ENCODE measurements at places on chromosomes 12 and 14.

DNA sequence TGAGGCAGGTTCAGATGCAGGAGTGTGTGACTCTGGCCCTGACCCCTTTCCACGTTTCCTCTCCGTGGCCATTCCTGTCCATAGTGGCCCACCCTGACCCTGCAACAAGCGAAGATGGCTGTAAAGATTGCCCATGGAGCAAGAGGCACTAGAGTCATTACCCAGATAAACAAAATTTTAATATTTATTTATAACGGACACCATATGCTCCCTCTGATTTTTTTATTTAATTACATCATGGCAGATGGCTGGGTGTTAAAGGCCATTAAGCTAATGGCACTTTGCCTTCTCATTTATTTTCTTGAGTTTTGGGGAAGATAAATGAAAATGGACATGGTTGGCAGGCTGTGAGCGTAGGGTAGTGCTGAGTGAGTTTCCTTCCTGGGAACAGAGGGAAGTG is 58.7 kb downstream of the WSCD2 start:
- DNase-seq = no peak

GRCh38 chr12:18239526-18239925 is 21.8 kb upstream of the PIK3C2G start:
- DNase-seq = peak; percentile 30

DNA sequence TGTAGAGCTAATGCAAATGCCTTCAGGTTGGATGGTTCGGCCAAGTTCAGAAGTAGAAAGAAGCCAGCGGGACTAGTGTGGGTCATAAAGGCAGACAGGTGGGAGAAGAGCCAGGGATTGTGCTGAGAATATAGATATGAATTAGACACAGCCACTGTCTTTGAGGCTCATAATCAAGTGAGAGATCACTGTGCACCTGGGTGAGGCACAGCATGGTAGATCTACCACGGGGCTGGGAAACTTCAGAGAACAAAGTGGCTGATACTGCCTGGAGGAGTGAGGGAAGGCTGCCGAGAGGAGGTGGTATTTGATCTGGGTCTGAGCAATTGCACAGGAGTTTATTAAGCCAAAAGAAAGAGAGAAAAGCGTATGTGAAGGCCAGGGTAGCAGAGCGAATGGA is 40.6 kb upstream of the CHST11 start:
- DNase-seq = no peak

DNA sequence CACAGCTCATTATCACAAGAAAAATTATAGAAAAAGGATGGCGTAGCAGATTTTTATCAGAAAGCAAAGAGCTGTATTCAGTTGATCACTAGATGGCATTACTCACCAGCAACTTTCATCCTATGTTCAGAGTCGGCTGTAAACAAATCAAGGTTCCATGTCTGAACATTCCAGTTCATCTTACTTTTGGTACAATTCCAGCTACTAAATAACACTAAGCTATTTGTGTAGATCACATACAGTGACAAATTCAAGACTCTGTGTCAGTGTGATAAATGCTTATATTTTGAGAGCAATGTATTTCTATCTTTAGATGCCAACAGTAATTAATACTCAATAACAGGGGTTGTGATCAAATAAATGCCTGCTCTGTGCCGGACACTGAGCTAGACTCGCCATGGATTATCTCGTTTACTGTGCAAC is 30.1 kb downstream of the NRDE2 start:
- DNase-seq = peak; percentile 65

DNA sequence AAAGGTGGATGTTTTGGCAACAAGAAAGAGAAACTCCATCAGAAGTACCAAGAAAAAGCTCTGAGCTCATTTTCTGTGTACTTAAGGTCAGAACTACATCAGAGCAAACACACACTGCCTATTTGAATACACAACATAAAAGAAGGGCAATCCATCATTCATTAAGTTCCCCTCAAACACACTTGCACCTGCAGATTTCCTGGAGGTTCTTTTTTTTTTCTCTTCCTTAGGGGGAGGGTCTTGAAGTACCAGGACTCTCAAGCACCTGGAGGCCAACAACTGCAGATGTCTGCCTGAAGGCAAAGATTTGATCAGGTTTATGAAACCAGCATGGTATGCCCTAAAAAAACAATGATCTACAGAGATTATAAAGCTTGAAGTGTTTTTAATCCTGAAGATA is 26.1 kb upstream of the PTHLH start:
- no peak for DNase-seq

DNA sequence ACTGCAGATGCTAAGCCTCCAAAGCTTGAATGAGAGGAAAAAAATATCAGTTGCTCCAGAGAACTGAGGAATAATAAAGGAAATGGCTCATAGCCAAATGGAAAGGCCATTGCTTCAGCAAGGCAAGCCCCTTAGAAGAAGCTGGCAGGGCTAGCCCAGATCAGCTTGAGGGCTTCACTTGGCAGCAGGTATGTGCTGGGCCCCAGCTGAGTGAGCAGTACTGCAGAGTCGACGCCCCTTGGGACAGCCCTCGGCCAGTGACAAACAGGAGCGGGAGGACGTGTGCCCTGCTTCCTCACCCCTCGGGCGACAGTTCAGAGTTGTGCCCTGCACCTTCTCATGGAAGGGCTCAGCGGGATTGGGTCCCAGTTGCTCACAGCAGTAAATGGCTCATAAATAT is 1031.2 kb upstream of the TMEM132C start:
- DNase-seq = no peak

DNA sequence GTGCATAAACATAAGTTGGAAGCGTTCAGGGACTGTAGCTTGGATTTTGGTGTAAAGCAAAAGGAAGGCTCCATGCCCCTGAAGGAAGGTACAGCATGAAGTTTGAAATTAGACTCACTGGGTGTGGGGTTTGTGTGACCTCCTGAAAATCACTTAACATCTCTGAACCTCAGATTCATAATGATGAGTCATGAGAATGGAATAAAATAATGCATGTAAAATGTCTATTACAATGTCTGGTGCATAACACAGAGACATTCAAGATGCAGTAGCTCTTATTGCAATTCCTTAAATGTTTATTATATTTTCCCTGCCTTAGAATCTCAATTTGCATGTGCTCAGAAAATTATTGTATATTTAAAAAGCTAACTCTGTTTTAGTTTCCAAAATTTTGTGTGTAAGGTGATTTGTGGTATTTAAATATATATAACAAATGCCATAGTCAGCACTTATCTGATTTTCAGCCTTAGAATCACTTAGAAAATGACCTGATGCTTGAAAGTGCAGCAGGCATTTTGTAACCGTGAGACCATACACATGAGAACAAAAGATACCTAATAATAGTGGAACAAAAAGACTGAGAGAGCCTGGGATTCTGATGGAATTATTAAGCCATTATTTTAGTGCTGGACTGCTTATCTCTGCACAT is 66.3 kb downstream of the E2F7 start:
- no peak for DNase-seq

DNA sequence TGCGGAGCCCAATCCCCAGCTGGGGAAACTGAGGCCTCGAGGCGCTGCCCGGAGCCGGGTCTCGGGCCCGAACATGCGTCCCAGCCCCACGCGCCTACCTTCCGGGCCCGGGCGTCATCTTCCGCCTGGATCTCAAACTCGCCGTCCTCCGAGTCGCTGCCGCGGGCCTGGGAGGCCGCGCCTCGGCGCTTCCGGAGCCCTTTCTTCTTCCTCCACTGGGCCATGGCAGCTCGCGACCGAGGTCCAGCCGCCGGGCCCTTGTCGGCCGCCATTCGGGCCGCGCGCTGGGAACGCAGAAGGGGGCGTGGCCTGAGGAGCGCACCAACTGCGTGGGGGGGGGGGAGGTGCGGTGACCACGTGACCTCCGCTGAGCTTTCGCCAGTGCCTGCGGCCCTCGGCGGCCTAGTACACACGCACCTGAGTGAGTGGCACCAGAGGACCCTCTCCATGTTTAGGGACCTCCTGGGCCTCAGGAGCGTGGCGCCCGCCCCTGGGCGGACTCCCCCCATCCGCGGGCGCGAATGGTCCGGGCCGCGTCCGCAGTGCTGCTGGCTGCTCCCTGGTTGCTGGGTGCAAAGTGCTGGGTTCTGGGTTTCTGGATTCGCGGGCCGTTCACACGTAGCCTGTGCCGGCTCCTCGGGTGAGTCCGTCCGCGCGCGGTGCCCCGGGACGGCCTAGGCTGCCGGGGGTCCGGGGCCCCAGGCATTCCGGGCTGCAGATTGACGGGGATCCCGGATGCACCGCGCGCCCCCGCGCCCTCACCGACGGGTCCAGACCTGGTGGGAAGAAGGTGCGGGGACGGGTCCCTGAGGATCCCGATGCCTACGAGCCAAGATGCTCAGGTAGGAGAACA is at the start of the genes DDX54 and RITA1:
DDX54 (minus strand) TSS at position 299 of the 853 bp plus-strand sequence; CDS start at position 272, 27 bp downstream.
RITA1 (plus strand) TSS at position 542 of the 853 bp plus-strand sequence. CDS start 1,026 bp downstream, outside the sequence.
- DNase-seq = peak; percentile 80

GRCh38 chr12:47807338-47807737 is 12.4 kb downstream of the HDAC7 start:
- no peak for DNase-seq

- DNase-seq = peak; percentile 41
Observed at GRCh38 chr14:53470351-53471043, 317.4 kb upstream of the DDHD1 start.

- no peak for DNase-seq
Observed at GRCh38 chr14:35549551-35549950, 15.6 kb downstream of the INSM2 start.

DNA sequence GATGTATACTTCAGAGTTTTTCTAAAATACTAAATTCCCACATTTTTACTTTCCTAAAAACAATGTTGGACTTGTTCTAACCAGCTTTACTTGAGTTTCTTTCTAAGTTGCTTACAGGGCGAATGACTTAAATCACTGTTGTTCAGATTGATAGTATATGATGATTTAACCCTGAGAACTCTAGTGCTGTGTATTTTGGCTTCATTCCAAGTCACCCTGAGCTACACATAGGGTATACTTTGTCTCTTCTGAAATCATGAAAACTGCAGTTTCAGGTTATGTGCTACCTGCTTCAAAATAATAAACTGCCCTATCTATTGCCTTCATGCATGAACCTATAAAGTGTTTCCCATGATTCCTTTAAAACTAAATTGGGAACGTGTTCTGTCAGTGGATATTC is 162.5 kb upstream of the PDE3A start:
- peak; percentile 2 for DNase-seq

- DNase-seq = peak; percentile 98
Observed at GRCh38 chr14:69543341-69544115, 31.1 kb downstream of the CCDC177 start.

GRCh38 chr12:119949145-119949544 is 39.9 kb upstream of the BICDL1 start:
- DNase-seq = no peak

DNA sequence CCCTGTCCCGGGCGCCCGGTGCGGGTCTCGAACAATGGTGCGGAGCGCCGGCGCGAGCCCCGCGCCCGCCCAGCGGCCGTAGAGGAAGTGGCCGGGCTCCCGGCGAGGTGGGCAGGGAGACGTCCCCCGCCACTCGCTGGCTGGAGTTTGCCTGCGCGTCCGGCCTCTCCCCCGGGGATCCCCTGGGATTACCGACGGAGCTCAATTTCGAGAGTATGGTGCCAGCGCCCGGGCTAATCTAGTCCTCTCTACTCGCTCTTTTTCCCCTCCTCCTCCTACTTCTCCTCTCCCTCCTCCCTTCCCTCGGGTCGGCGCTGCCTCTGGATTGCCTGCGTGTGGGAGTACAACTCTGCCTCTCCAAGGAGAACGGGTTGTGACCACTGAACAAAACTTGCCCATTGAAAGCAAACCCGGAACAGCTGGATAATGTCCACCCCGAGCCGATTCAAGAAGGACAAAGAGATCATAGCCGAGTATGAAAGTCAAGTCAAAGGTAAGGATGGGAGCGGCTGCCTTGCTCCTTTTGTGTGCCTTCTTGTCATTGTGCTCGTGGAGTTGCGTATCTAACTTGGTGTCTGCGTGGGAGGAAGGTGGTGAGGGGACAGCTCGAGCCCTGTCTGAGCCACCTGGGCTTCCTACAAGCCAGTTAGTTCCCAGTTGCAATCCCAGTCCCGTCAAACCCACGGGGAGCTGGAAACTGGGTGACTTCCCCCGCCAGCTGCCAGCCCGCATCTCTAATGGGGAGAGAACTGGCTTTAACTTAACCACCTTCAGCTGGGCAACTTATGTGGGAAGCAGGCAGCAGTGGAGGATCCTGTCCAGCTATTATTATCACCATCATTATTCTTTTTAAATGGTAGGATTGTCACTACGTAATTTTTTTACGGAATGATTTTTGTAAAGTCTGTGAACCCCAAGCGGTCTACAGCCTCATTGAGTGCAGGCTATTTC is at the start of gene SRGAP1:
SRGAP1 (plus strand) TSS at position 310 of the 951 bp plus-strand sequence; CDS start at position 427, 117 bp downstream.
- DNase-seq = peak; percentile 56

DNA sequence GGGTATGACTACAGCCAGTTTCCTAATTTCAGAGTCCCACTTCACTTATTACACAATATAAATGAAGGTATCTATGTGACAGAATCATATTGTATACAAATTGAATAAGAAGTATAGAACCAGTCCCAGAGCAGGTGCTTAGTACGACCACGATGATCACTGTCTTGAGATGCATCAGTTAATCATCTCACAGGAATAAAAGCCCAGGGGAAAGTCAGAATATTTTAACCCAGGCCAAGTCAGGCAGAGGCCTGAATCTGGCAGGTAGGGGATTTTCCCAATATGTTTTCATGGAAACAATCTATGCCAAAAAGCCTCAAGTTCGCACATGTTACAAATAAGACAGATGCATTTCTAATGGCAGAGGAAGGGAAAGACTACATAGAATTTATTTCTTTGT is 758.4 kb downstream of the BCL11B start:
- DNase-seq = peak; percentile 19

DNA sequence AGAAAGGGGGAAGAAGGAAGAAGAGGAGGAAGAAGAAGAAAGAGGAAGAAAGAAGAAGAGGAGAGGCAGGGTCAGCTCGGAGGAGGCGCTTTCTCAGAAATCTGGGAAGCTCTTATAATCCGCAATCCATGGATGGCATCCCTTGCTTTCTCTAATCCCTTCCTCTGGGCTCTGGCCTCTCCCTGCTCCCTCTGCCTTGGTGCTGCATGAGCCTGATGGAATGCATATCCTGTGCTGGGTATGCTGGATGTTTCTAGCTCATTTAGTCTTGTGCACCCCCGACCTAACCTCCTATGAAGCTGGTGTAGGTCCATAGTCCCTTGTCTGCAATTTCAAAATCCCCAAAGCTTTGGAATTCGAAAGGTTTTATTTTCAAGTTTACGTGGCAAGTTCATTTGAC is 94.2 kb upstream of the MYL2 start:
- no peak for DNase-seq

DNA sequence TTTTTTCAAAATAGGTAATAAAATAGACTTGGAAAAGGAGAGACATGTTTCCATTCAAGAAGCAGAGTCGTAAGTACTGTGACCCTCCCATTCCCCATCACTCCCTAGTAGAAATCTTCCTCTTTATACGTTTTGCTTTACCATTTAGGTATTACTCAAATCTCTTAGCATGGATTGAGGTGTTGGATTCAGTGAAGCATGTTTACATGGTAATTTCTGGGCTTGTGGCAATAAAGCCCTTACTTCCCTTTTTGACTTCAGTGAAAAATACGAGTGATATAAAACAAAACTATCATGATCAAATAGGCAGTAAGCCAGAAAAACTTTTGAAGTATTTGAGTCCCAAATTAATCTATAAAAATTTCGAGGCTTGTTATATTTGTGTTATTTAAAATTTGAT is 27.4 kb downstream of the RAB21 start:
- no peak for DNase-seq

DNA sequence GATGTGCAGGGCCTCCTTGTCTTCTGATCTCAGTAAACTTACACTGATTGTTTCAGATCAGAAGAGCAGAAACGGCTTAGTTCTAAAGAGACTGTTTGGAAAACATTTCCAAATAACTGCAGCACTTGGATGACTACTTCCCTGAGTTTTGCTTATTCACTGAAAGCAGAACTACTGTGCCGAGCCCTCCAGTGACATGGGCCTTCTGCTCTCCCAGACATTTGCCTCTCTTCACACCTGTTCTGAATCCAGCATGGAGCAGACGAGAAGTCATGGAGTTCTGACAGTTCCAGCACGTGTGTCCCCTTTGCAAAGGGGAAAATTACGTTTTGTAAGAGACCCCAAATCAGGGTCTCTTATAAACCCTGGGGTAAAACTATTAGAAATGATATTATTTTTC is 31.4 kb downstream of the ETNK1 start:
- DNase-seq = no peak
